ENCODE measurements at places on chromosomes 2 and 18.

DNA sequence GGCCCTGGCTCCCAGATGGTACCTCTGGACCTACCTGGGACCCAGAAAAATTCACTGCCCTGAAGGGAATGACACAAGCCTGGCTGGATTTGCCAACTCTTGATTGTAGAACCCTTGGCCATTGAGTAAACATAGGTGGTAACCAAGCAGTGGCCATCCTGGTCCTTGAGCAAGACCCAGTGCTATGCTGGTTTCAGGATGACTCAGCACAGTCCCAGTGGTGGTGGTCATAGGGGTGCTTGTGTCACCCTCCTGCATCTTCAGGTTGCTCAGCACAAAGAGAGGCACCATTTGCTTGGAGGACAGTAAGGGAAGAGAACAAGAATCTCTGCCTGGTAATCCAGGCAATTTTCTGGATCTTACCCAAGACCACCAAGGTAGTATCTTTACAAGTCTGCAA lies 52.9 kb downstream of the UPP2 start:
- no peak for DNase-seq

- no peak for DNase-seq
Measured at GRCh38 chr2:201919308-201919634, 112.9 kb downstream of the CDK15 start.

GRCh38 chr2:58702302-58702885 lies 461.3 kb upstream of the FANCL start:
- peak; percentile 10 for DNase-seq

- DNase-seq = peak; percentile 79
Measured at GRCh38 chr2:237858294-237859081, 935 bp upstream of the RAMP1 start.

GRCh38 chr2:50143822-50144575 lies 887.9 kb downstream of the NRXN1 start:
- DNase-seq = peak; percentile 60

GRCh38 chr2:224263571-224264043 lies 138.3 kb downstream of the FAM124B start:
- peak; percentile 75 for DNase-seq

DNA sequence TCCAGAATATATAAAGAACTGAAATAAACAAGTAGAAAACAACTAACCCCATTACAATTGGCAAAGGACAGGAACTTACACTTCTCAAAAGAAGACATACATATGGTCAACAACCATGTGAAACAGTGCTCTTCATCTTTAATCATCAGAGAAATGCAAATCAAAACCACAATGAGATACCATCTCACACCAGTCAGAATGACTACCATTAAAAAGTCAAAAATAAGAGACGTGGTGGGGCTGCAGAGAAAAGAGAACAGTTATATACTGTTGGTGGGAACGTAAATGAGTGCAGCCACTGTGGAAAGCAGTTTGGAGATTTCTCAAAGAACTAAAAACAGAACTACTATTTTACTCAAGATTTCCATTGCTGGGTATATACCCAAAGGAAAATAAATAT lies 1696.3 kb upstream of the TMEFF2 start:
- no peak for DNase-seq

- DNase-seq = no peak
Measured at GRCh38 chr2:176205126-176205525, 16.7 kb downstream of the HOXD1 start.

DNA sequence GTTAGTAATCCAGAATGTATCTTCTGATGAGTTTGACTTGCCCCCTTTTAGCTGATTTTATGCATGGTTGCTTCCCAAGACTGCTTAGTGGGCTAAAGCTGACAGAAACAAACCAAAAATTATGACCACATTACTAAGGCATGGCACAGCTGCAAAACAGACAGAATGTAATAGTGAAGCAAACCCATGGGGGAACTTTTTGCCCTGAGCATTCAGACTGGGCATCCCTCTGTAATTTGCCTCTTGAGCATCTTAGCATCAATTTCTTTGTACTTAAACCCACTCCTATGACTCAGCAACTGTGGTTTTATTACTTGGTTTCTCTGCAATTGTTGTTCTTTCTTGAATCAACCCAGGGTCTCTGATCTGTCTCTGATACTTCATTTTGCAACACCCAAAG lies 487.3 kb upstream of the DCC start:
- DNase-seq = no peak

GRCh38 chr2:48750128-48750739 lies 5.3 kb downstream of the LHCGR start:
- no peak for DNase-seq

DNA sequence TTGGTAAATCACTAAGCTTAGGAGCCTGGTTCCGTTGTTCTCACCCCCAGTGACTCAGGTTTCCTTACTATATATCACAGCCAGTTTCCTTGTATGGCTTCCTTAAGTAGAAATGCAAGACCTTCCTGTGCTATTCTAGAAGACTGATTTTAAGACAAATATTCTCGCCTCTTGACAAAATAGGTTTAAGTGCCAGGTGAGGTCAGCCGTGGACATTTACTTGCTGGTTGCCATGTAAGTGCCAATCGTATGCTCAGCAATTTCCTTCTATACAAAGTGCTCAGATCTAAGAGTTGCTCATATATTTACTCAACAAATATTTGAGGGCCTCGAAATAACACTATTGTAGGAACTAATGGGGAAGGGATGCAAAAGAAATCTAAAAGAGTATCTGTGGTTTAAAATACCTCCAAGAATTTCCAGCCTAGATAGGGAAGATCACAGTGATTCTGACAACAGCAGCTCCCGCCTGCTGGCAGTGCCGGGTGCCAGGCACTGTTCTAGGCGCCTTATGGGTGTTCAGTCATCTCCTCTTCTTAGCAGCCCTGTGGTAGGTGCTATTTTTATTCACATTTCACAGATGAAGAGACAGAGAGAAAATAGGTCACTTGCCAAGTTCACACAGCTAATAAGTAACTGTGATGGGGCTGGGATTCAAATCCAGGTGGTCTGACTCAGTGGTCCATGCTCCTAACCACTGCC lies 95.3 kb upstream of the B3GNT7 start:
- no peak for DNase-seq

DNA sequence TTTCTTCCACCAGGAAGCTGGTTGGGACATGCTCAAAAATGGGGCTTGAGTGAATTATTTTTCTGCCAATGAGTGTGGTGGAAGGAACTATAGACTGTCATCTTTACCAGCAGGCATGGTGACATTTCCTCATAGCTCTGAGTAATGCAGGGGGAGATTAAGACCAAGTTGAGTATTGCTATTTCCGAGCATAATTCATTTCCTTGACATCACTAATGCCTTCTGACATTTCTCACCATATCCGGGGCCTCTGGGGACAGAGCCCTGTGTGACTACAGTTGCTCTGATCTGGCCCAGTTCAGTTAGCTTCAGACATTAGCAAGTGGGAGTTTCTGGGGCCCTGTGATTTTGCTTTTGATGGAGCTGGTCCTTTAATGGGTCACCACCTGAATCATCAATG lies 410.4 kb downstream of the MEIS1 start:
- DNase-seq = peak; percentile 59

DNA sequence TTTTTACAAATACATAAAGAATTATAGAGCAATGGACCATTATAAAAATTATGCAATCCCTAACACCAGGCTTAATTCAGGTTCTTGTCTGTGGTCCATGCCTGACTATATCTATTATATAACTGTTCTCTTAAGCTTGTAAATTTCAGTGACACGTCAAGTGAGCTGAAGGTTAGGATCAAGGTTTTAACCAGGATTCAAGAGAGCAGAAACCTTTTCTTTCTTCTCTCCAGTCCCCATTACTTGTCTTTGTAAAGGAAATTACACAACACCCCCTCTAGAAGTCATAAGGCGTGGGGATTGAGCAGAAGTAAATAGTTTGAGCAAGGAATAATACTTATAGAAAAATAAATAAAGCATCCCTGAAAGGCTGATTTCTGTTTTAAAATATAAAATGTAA lies 122.0 kb downstream of the ZNF521 start:
- DNase-seq = no peak

DNA sequence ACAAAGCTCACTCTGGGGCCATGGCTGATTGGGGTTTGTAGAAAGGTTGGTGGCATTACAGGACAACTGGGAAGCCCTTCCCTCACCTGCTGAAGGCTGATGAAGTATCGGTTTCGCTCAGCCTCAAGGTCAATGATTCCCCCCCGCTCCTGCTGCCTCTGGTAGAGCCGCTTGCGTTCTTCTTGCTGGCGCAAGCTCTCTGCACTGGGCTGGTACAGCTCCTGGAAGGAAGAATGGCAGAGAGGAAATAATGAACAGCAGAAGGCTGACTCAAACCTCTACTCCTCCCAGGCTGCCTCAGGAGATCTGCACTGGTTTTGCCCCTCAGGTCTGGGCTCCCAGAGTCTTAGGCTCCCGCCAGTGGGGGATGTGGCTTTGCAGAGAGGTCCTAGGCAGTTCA lies 5.2 kb downstream of the BCS1L start:
- DNase-seq = no peak

- no peak for DNase-seq
Measured at GRCh38 chr18:26487437-26487836, 60.9 kb downstream of the KCTD1 start.

GRCh38 chr18:56285387-56286065 lies 352.9 kb downstream of the TXNL1 start:
- DNase-seq = peak; percentile 85

DNA sequence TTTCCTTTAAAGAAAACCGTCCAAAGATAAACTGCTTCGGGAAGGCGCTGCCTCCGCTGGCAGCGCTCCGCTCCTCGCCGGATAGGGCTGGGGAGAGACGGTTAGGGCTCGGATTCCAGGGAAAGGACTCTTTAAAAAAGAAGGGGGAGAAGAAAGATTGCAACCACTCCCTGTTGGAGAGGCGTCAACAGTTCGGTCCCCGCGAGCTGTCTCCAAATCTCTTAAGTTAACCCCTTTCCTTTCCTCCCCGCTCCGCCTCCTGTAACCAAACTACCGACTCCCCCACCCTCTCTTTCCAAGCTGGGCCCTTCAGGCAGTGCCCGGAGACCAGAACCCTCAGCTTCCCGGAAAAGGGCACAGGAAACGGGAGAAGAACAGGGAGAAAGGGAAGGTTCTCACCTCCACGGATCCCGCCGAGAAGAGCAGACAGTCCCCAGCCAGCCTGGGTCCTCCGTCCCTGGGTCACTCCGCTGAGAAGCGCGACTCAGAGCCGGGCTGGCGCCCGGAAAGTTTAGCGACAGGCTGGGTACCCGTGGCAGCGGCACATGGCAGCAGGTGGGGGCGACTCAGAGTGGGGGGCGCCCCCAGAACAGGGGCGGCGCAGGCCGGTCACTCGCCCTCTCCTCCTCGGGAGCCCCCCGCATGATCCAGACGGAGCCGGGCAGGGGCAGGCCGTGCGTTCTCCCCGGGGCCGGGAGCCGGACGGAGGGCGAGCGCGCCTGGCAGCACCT lies 675 bp downstream of the FZD5 start:
- DNase-seq = no peak

- DNase-seq = peak; percentile 46
Measured at GRCh38 chr2:97995026-97995733, 568 bp downstream of the TMEM131 start.

GRCh38 chr2:218392891-218393462 lies 6.7 kb upstream of the CTDSP1 start:
- DNase-seq = no peak

DNA sequence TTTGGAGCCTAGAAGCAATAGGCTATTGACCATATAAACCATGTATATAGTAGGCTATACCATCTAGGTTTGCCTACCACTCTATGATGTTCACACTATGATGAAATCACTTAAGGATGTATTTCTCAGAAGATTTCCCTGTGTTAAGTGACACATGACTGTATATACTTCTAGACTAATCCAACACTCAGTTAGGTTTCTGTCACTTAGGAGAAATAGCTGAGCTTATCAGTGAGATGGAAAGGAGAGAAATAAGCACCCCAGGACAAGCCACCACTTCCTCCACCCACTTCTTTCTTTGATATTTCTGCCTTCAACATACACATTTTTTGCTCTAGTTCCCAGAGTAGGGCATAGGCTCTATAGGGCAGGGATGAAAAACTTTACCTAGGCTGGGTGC lies 7.8 kb downstream of the PECR start:
- DNase-seq = no peak

DNA sequence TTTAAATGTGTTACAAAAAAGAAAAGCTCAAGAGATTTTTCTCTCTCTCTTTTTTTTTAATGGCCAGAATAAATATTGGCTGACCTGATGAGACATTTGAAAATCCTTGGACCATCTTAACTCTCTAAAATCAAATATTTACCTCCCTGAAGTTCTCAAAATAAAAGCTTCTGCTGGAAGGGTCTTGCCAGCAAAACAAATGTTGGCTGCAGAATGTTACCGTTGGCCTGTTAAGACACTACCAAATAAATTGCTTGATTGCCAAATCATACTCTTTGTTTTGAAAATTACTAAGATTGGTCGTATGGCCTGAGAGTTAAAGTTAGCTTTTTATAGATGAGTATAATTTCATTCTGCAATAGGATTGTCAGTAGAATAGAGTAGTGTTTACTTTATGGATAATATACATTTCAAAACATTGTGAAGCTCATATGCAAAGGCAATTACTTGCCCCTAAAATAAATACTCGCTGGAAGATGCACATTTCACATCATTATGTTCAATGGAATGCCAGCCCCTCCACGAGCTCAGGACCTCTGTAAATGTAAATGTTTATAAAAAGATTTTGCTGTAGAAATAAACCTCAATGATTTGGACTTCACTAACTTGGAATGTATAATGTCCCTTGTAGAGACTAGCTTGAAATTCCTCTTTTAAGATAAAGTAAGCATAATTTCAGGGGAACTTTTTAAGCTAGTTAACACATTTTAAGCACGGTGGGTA lies 193.4 kb downstream of the SOX11 start:
- DNase-seq = no peak

GRCh38 chr2:66704786-66705185 lies 269.9 kb downstream of the MEIS1 start:
- no peak for DNase-seq

DNA sequence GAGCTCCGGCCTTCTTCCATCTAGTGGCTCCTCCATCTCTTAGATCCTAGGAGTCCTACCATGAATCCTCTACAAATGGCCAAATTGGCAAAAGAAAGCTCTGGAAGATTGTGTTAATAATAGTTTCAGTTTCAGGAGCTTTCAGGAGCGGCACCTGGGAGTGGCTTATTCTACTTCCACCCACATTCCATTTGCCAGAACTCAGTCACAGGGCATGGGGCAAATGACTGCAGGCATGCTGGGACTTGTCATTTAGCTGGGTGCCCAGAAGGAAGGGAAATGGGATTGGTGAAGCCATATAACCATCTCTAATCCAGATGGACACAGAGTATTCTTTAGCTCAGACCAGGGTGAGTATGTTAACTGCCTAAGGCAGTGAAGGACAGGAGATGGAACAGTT lies 3.6 kb upstream of the LRATD1 start:
- DNase-seq = no peak

GRCh38 chr2:70047451-70047850 lies 39.8 kb upstream of the PCBP1 start:
- no peak for DNase-seq

DNA sequence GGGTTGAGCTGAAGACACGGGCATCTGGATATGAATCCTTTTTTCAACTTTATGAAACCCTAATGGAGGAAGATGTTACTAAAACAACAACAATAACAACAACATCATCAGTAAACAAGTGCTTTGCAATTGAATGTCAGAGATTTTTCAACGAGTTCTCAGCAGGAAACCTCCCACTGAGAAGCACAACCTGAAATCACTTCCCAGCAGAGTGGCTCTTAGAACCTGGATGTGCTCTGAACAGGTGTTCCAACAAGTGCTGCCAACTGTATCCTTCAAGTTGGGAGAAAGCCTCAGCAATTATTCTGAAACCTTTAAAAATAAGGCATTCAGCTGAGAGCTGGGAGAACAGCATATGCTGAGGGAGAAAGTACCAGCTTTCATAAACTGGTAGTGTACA lies 1622.7 kb upstream of the CELF4 start:
- no peak for DNase-seq

Measured in fibroblast of upper back skin (primary cell).